ENCODE measurements at places on chromosomes 4 and X. TPM values are rescaled to one million over a fixed set of nuclear protein-coding genes. Genes with fewer than 3 reads are reported as not detected.

The RAP2C gene
- 40.8 TPM for total RNA-seq

The RPL10 gene
- 5,614 TPM for total RNA-seq

The GSPT2 gene
- total RNA-seq, result 7.9 TPM

The MAGEA11 gene
- total RNA-seq, result not detected
